Dermis blood vessel endothelial cell (primary cell): ENCODE measurements at places on chromosomes 16 and 17. TPM values are rescaled to one million over a fixed set of nuclear protein-coding genes. Genes with fewer than 3 reads are reported as not detected.

DNA sequence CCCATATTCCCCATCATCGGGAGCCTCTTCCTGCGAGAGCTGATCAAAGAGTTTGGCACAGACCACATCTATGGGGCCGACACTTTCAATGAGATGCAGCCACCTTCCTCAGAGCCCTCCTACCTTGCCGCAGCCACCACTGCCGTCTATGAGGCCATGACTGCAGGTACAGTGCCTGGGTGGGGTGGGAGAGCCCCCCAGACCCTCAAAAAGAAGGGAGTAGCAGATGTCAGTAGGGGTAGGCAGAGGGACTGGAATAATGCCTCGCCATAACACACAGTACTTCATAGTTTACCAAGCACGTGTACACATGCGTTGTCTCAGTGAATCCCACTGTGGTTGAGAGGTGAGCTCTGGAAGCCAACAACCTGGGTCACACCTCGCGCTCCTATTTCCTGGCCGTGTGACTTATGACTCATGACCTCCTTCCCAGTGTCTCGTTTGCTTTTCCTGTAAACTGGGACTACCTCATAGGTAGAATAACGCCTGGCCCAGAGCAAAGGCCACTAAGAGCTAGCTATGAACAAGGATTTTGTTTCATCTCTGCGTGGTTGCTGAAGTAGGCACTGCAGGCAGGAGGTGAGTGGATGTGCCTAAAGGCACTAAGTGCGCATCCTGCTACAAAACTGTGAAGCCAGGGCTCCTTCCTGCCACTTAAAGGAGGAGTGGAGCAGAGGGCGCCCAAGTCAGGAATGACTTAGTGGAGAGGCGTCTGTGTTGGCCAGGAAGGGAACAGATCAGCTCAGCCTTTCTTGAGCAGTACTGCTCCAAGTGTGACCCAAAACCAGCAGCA is 5.2 kb downstream of the NAGLU start:
- DNase-seq: peak; percentile 48

The COX6A2 gene
- not detected in 2 replicates for total RNA-seq

The SPNS3 gene
- 0.23 and 0.34 TPM in 2 replicates for total RNA-seq

- peak; percentile 65 for DNase-seq
These were observed 572 bp downstream of the PSMB6 start for GRCh38 chr17:4796552-4796920.

- no peak for DNase-seq
These were observed 111.8 kb upstream of the NOG start for GRCh38 chr17:56481659-56482058.

DNA sequence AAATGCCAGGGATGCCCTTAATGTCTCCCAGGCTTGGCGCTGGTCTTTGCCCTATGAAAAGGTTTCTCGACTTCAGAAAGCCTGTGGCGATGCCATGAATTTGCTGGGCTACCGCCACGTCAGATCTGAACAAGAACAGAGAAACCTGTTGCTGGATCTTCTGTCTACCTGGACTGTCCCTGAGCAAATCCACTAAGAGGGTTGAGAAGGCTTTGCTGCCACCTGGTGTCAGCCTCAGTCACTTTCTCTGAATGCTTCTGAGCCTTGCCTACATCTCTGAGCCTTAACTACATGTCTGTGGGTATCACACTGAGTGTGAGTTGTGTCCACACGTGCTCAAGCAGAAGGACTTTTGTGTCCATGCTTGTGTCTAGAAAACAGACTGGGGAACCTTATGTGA is 11.4 kb downstream of the CHST4 start:
- peak; percentile 67 for DNase-seq

DNA sequence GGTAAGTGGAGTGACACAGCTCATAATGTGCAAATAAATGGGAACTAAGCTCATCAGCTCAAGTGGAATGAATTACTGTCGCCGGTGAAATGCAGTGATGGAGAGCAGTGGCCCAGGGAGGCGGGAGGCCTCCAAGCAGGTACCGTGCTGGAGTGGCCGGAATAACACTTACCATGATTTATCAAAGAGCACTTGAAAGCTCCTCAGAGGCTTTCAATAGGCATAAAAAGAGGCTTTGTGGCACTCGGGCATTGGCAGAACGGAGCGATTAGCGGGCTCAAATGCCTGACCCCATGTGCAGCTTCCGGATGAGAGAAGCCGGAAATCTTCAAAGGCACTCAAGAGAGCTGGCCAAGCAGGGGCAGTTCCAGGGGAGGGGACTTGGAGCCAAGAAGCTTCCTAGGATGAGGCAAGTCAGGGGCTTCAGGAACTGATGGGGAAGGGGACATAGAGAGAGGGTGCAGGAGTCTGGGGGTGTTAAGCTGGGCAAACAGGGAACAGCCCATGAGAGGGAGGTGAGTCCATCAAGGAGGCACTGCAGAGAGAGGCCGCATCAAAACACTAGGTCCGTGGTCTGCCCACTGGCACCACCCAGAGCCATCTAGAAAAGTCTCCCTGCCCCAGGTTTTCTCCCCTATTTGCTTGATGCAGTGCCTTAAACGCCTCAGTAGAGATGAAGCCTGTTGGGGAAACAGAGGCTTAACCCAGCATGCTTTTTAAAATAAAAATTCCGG is 144.0 kb upstream of the IRX6 start:
- DNase-seq: no peak

The MCRIP2 gene
- 11.2 and 12.6 TPM in 2 replicates for total RNA-seq

- DNase-seq: no peak
These were observed 3.3 kb upstream of the CASKIN1 start for GRCh38 chr16:2199621-2200139.

DNA sequence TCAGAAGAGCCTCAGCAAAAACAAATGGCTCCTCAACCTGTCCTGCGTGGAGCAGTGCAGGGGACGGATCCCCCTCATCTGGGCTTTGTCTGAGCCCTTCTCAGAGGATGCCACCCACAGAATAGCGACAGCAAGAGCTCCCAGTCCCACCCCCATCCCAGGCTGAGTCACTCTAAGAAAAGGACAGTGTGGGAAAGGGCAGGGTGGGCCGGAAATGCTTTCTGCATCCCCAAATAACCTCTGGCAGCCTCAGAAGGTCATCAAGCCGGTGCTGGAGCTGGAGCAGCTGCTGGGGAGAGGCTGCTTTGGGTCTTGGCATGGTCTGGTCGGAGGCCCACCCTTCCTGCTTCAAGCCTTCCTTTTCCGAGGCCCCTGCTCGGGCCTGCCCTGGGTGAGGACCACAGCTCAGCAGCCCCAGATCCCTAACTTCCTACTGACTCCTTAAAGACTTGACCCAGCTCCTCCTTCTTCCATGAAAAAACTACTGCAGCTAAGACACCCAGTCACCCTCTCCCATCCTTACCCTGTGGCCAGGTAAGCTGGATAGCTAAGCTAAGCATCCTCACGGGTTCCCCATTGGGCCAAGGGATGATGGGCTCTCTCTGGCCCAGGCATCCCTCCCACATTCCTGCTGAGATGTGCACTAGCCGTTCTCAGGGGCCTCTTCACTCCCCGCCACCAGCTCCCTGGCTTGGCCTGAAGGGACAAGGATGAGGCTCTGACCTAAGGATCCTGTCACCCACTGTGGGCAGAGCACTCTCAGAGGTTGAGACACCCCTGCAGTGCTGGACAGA is 8.7 kb downstream of the SLC12A4 start:
- DNase-seq: no peak

The ZNF423 gene
- 7.1 and 13.4 TPM in 2 replicates for total RNA-seq

GRCh38 chr17:77727037-77727615 is 231.4 kb upstream of the TNRC6C start:
- no peak for DNase-seq

- peak; percentile 85 for DNase-seq
These were observed 60.9 kb upstream of the TNRC6A start for GRCh38 chr16:24668481-24669061.

- no peak for DNase-seq
These were observed 3.6 kb downstream of the TNFRSF17 start for GRCh38 chr16:11968577-11968976.

- DNase-seq: peak; percentile 27
These were observed 112.4 kb upstream of the NOL11 start for GRCh38 chr17:67605256-67605912.

GRCh38 chr17:72182371-72182873 is 61.6 kb downstream of the SOX9 start:
- DNase-seq: no peak

GRCh38 chr16:30141750-30142149 is 18.7 kb upstream of the MAPK3 start:
- no peak for DNase-seq

The GAN gene
- total RNA-seq: 10.7 and 11.3 TPM in 2 replicates

DNA sequence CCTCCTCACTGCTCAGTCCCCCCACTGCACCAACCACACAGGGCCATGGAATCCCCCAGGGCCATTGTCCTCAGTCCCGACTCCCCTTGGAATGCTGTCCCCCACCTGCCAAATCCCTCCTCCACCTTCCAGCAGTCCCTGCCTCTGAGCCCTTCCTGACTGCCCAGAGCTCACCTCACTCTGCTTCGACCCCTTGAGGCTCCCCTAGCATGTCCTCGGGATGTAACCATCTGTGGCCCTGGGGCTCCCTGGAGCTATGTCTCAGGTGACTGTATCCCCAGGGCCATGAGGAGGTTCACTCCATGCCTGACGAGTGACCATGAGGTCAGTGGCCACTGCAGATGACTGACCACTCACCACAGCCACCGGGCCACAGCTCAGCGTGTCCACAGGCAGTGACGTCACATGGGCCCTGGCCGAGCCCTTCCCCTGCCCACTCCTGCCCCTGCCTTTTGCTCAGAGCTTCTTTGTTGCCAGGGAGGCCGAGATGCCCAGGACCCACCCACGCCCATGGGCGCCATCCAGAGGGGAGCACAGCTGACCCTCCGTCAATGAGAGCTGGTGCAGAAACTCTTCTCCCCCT is 7.7 kb upstream of the PIEZO1 start:
- DNase-seq: no peak

- peak; percentile 81 for DNase-seq
These were observed 3.9 kb upstream of the KRT28 start for GRCh38 chr17:40803617-40804082.

DNA sequence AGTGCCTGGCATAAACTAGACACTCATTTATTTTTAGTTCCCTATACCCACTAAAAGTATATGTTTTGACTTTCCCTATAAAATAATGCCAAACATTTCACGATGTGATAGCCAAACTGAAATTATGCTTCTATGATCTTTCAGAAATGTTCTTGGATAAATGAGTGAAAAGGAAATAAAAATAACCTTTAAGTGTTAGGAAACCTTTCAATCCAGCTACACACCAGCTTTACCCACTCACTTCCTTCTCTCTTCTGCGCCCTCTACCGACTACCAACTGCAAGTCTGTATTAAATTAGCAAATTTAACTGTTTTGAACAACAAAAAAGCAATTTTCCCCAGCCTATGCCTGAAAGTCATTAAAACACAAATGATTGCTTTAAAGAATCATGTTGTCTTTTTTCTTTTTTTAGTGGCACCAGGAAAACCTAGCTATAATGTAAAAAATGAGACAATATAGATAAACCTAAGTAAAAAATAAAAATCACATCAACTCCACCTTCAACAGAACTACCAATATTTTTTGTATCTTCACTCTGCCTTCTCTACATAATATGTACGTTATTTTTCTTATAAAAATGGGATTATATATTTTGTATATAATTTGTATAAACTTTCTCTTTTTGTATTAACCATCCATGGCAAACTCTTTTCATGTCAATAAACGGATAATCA is 13.2 kb upstream of the TMEM100 start:
- DNase-seq: peak; percentile 67

The LRRC59 gene
- total RNA-seq: 118 and 227 TPM in 2 replicates

DNA sequence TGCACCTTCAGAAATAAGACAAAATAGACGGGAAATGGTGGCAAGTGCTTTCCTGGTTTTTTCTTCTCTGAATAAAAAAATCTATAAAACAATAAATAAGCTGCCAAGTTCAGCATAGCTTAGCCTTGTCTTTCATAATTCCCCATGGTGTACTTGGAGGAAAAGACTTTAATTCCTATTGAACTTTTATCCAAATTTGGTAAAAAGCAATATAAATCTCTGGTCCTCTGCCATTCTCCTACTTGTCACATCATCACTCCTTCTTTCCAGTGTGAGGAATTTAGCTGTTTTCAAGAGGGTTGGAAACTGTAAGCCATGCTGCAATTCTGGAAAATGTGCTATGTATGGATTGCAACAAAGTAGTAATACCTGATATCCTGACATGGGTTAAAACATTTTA is 551.8 kb upstream of the KIF2B start:
- no peak for DNase-seq
